Ecto neural progenitor cell (in vitro differentiated cells): ENCODE measurements at places on chromosomes 13 and 19.

DNA sequence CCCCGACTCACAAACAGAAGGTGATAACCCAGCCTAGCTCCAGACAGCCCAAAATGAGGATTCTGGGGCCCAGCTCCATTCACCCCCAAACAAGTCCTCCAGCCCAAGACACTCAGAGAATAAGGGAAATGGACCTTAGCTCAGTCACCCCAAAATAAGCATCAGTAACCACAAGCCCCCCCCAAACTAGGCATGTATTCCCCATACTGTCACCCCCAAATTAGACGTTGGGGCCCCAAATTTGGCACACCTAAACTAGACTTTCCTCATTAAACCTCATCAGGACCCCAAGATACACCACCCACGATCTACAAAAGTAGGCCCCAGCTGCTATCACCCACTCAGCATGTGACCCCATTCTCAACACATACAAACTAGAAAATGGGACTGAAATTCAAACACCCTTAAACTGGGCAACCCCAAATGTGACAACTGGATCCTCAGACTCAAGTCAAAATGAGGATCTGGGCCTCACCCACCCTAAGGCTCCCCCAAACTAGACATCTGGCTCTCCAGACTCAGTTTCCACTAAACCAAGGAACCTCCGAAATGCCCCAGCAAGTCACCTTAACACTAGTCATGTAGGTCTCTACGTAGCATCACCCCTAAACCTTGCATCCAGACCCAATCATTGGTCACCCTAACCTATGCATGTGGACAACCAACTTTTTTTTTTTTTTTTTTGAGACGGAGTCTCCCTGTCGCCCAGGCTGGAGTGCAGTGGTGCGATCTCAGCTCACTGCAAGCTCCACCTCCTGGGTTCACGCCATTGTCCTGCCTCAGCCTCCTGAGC is 13.4 kb upstream of the ERFL start:
- no peak for DNase-seq

DNA sequence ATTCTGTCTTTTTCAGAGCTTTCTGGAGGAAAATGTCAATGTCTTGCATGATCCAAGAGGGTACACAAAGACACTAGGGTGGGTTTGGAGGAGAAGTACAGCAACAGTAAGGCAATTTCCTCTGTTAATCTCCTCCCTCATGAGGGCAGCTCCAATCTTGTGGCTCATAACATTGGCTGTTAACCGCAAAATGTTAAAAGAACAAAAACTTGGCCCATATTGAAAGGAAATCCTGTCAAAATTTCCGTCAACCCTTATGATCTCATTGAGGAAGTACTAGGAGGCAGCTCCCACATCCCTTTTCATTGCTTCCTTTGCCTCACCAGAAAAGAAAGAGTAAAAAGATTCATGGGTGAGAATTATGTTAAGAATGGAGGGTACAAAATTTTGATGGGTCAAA is 11.6 kb downstream of the OXGR1 start:
- DNase-seq = no peak

DNA sequence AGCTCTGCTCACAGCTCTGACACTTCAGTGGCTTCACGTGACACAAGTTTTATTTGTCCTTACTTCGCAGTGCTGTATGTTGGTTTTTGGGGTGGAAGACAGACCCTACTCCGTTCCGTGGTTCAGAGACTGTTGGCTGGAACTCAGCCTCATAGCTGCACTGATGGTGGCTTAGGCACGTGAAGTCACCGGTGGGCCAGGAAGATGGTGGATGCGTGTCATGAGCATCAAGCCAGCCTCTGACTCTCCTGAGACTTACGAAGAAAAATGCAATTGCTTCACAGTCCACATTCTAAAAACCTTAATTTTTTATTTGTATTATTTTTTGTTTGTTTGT is 161.4 kb upstream of the SOX1 start:
- DNase-seq = peak; percentile 37

GRCh38 chr13:30841154-30841553 is 64.9 kb upstream of the MEDAG start:
- no peak for DNase-seq

GRCh38 chr19:35524181-35524837 is 3.8 kb downstream of the SBSN start:
- DNase-seq = no peak

GRCh38 chr13:114049026-114049425 is 75.2 kb upstream of the C13orf46 start:
- no peak for DNase-seq

DNA sequence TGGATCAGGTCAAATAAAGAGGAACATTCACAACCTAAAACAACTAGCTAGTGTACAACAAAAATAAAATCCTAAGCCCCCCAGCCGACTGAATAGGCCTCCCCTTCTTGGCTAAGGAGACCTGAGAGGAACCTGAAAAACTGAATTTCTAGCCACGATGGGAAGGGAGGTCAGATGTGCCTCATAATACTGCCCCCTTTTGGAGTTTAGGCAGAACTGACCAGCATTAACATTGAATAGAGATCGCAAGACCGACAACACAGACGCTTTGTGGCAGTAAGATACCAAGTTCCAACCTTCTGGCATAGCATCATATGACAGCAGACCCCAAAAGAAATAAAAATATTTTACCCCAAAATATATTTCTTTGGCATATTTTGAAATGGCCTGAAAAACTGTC is 15.9 kb downstream of the CBY2 start:
- no peak for DNase-seq

GRCh38 chr13:98397221-98397620 is 179.7 kb downstream of the STK24 start:
- DNase-seq = no peak

DNA sequence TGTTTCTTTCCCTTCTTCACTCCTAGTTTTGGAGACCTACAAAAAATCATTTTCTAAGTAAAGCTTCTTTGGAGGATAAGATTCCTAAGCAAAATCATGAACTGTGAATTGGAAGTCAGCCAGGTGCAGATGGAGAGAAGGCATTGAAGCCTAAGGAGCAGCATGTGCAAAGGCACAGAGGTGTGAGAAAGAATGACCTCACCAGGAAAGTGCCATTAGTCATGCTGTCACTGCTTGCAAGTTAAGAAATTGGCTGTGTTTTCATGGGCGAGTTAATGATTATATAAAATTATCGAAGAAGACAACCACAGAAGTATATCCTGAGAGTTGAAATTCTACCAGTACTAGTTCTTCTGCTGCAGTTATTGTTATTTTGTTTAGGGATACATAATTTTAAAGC is 80.3 kb upstream of the KLHL1 start:
- no peak for DNase-seq

DNA sequence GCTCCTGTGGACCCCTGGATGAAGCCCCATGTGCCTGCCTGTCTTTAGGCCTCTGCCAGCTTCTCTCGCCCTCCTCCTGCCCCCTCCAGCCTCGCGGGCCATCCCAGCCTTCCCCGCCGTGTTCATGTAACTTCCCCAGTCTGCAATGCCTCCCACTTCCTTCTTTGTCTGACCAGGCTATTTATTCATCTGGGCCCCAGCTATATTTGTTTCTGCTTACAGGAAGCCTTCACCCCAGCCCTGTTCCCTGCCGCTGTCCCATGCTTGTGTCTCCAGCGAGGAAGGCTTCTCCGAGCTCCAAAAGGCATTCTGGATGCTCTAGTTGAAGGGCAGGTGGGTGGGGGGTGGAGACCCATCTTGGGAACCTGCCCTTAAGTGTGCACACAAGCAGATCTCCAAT is 7.9 kb upstream of the C3 start:
- no peak for DNase-seq

DNA sequence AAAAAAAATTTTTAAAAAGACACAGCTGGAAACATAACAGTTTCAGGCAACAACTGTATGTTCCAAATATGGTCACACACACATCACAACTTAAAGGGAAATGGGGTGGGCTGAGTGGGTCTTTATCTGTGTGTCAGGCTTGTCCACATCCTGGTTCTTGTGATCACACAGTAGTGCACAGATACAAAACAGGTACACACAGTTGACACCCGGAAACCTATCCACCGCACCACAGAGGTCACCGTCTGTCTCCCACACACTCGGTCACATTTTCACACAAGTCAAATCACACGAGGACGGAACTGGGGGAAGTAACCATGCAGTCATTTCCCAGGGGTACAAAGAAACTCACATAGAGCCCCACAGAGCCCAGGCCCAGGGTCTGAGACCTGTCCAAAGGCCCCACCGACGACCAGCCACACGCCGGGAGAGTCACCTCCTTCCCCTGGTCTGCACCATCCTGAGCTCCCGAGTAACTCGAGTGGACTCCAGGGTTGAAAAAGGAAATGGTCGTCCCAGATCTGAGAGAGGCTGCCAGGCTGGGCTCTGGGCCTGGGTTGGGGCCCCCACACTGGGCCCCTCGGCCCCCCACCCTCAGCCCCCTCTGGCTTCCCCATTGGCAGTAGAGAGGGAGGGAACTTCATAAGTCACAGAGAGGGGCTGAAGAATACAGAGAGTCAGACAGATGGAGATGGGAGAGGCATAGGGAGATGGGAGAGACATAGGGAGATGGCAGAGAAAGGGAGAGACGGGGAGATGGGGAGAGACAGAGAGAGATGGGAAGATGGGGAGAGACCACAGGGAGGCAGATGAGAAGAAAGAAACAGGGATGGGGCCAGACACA is 1.3 kb upstream of the PPAN start:
- no peak for DNase-seq

GRCh38 chr19:30598688-30599087 is 226.5 kb downstream of the ZNF536 start:
- DNase-seq = no peak

GRCh38 chr19:54877471-54877870 is 3.4 kb downstream of the FCAR start:
- no peak for DNase-seq

GRCh38 chr19:8366961-8367326 is 3.0 kb downstream of the ANGPTL4 start:
- no peak for DNase-seq

GRCh38 chr13:28408235-28408848 is 86.6 kb downstream of the FLT1 start:
- no peak for DNase-seq

DNA sequence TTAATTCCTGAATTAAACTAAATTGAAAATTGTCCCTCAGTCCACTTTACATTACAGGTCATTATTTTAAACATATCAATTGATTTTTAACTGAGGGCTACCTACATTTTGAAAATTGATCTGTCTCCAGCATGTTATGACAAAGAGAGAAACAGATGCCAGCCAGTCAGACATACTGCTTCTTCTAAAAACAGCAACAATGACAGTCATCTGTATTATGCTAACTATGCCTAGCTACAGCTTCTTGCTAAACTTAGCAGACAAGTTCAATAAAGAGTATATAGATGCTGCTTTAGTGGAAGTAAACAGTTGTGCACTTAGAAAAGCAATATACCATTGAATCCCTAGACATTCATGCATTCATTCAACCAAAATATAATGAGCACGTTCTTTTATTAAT is 48.6 kb upstream of the EEF1AKMT1 start:
- no peak for DNase-seq

- DNase-seq = no peak
Measured at GRCh38 chr19:17951157-17951989, 15.5 kb upstream of the KCNN1 start.
